ENCODE measurements at places on chromosomes 6 and 20.

DNA sequence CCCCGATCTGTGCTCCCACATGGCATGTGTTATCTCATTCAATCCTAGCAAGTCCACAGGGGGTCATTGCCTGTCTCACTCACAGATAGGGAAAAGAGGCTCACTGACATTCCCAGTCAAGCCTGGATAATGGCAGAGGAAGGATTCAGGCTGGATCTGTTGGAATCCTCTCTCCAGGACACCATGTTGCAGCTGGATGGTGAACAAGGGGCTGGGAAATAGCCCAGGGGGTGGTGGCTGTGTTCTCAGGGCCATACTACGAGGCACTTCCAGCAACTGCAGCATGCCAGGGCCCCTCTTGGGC lies 5.0 kb upstream of the SPDEF start:
- no peak for DNase-seq

GRCh38 chr20:19341348-19342053 lies 129.1 kb downstream of the SLC24A3 start:
- DNase-seq = no peak

DNA sequence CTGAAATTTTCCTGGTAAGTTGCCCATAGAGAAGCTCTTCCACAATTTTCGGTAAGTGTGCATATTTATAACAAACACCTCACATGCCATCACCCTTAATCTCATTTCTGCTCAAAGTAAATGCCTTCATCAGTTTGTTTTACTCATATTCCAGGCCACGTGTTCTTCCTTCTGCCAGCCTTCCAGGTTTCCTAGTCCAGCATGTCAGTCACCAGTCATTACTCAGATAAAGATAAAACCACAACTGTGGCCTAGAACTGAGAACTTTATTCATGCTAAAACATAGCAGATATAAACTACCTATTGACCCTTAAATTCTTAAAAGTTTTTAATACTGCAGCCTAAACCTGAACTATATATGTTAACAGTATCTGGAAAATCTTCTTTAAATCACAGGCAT lies 149.5 kb upstream of the SLC22A16 start:
- no peak for DNase-seq

DNA sequence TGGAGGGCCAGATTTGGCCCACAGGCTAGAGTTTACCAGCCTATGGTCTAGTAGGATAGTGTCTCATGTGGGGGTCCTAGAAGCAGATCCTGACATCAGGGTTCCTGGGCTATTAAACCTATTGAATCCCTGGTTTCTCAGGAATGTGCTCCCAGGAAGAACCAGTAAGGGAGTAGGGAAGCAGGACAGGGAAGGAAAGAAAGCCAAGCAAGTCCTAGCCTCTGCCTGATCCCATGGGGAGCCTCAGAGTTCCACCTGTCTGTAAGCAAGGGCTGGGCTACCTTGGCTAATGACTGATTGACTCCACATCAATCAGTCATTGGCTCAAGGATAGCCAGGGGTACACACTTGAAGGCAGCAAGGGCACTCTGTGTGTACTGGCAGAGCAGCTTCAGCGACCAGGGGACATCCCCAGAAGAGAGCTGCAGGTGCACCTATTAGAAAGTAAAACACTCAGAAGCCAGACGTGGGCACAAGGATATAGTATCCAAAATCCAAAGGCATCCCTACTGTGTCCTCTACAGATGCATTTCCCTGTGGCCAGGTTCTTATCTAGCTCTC lies 309.5 kb downstream of the TSHZ2 start:
- DNase-seq = no peak

DNA sequence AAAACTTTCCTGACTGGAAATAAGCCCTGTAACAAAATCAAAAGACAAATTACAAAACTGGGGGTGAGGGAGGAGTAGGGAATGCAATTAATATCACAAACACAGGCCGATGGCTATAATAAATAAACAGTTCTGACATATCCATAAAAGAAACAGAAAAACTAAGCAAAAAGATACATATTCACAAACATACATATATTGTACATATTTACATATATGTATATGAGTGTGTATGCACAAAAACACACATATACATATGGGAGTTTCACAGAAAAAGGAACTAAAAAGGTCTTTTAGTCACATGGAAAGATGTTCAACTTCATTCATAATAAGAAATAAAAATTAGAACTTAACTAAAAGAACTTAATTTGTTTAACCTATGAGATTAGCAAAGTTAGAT lies 292.7 kb downstream of the TFAP2A start:
- DNase-seq = no peak

GRCh38 chr20:24149175-24149574 lies 160.6 kb upstream of the GGTLC1 start:
- no peak for DNase-seq

DNA sequence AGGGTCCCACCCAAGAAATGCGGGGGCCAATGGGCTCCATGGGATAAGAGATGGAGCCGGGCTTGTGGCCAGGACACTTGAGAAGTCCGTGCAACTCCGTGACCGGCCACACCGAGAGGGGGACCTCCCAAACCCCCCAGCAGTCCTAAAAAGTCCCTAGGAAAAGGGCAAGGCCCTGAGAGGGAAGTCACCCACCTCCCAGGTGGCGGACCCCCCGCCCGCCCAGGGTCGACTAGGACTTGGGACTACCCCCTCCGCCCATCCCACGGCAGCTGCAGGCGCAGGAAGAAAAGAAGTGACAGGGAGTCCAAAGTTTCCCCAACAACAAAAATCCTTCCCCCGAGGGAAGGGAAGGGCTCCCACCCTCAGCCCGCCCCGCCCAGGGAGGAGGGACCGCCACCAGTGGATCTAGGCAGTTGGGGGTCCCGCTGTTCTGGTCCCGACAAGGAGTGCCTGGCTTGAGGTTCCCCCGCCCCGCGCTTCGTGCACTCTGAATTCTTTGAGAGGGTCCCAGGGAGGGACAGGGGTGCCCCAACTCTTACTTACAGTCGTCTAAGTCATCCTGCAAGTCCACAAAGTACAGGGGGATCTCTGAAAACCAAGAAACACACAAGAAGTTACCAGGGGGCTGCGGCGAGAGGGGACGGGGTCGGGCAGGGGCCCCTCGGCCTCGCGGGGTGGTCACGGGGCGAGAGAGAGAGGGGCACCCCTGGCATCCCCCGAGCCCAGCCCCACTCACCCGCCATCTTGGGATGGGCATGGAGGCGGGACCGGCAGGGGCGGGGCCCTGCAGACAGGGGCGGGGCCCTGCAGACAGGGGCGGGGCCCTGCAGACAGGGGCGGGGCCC lies 611 bp upstream of the RAB22A start:
- DNase-seq = peak; percentile 39

DNA sequence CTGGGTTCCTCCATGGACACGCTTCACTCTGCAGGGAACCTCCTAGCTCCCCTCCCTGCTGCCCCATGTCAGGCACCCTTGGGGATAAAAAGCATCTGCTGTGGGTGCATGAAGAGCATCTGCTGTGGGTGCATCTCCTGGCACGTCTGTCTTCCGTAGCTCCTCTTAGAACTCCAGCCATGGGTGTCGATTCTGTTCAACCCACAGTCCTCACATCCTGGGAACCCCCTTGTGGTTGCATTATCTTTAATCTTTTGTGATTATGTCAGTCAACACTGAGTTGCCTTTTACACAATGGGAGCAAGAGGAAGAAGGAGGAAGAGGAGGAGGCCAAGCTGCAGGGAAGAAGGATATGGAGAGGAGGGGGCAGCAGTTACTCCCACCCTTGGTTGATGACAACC lies 24.1 kb upstream of the CCR6 start:
- DNase-seq = no peak

- DNase-seq = no peak
These were observed 7.8 kb upstream of the E2F1 start for GRCh38 chr20:33693741-33694638.

DNA sequence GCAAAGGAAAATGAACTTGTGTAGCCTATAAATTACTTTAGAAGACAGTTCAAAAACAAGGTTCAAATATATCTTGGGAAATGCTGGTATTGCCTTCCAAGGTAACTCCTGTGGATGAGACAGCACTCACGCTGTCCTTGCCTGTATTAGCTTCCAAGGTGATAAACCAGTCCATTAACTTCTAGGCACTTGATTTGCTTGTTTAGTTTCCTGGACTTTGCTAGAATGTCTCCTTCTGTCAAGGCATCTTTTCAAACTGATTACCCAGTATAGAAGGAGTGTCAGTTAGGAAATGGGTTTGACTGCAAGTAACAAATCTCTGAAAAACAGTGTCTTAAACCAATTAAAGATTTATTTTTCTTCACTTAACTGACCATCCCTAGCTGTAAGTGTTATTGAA lies 103.4 kb upstream of the SLC22A23 start:
- DNase-seq = no peak

DNA sequence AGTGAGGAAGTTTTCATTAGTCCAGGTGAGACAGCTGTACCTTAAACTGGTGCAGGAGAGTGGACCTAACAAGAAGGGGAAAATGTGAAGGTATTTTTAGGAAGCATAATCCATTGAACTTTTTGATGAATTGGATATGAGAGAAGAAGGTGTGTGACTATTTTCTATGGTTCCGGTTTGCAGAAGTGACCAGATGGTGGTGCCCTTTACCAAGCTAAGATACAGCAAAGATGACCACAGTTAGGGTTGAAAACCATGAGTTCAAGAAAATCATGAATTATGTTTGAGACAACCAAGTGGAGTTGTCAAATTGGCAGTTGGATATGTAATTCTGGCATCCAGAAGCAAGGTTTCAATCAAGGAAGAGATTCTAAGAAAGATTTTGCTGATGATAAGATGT lies 61.9 kb upstream of the NRSN1 start:
- DNase-seq = peak; percentile 62

- DNase-seq = no peak
These were observed 310.7 kb upstream of the PREP start for GRCh38 chr6:105713474-105714118.

GRCh38 chr6:39696986-39697788 lies 28.0 kb downstream of the KIF6 start:
- no peak for DNase-seq

GRCh38 chr6:146253691-146254090 lies 224.8 kb downstream of the GRM1 start:
- no peak for DNase-seq

GRCh38 chr20:20837574-20838021 lies 125.2 kb upstream of the RALGAPA2 start:
- peak; percentile 26 for DNase-seq

- DNase-seq = no peak
These were observed 233.9 kb upstream of the ZNF217 start for GRCh38 chr20:53827292-53828087.

DNA sequence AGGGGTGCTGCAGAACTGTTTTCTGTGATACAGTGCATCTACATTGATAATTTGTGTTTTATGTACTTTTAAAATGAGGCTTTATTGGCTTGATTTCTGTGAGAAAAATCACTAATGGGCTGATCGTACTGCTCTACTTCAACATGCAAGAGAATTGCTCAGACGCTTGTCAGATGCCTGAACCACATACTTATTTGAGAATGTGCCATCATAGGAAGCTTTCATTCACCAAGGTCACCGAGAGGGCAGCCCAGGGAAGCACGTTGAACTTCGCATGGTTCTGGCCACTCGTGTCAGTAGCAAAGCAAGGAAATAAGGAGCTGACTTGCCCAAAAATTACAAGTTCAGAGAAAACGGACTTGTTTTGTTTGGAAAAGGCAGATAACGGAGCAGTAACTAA lies 168.5 kb upstream of the AKAP12 start:
- DNase-seq = no peak

GRCh38 chr6:2053691-2054090 lies 191.7 kb downstream of the GMDS start:
- DNase-seq = no peak

GRCh38 chr6:3176562-3177355 lies 19.4 kb upstream of the TUBB2A start:
- no peak for DNase-seq

DNA sequence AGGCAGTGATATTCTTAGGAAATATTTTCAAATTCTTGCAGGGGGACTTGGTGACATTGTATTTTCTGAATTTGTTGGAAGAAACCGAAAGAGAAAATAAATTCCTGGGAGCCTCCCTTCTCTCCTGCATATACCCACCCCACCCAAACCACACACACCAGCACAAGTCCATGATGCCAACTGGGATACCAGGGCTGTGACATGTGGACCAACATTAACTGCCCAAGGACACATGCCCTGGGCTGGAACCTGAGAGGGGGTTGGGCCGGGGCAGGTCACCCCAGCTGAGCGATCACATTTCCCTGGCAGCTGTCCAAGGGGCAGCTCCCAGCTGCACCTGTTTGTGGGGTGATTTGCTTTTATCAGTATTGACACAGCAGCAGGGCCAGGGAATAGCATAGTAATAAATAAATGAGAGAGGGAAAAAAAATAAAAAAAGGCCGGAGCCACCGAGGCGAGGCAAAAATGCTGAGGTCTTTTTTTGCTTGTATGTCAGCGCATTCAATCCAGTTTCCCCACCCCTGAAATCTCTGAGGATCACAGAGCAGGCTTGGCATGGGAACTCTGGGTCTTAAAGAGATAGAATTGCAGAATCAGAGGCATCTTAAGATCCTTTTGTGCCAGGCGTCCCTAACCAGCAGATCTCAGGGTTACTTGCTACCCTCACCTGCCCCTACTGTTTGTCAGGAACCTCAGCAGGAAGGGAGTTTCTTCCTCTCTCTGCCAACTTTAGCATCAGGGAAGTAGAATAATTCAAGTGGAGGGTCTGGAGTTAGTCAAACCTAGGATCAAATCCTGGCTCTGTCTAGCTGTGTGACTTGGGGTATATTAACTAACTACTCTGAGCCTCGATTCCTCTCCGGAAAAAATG lies 66.5 kb upstream of the PIM1 start:
- peak; percentile 93 for DNase-seq

DNA sequence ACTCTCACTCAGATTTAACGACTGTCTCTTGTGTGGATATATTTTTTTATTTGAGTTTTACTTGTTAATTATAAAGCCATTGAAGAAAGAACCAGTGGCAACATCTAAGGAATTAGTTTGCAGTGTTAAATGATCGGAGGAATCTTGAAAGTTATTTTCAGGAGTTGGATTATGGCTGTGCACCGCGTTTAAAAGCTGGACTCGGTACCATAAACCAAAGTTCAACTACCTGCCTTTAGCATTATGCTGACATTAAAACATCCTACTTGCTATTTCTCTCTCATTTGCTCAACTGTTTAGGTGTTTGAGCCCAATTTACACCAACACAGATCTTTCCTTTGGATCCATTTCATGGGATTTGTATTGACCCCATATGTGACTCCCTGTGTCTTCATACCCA lies 289.4 kb upstream of the SASH1 start:
- DNase-seq = no peak

GRCh38 chr6:82906489-82906888 lies 159.2 kb downstream of the UBE3D start:
- DNase-seq = no peak

DNA sequence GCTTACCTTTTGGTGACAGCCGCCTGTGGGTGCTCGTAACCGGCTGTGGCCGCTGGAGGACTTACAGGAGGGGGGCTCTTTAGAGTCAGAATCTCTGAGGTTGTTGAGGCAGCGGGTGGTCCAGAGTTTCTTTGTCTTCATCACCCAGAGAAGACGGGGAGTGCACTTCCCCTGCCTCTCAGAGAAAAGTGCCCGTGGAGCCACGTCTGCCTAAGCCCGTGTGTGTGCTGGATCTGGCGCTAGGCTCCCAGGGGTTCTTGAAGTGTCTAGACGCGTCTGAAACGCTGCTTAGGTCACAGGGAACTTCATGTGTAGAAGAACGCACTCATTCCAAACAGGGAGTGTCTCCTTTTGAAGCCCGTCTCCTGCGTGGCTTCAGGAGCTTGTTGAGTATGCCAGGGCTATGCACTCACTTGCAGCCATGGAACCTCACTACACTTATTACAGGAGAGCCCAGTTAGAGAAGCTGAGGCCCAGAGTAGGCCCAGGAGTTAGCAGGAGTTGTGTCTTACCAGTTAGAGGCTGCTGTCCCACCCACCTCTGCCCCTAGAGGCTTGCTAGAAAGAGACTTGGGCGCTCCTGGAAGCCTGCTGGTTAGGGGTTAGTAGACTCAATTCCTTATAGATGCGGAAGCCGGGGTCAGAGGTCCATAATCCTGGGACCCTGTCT lies 1.3 kb downstream of the LSM14B start:
- DNase-seq = no peak

All from Calu3 (cell line).